T-helper 2 cell treated with Interferon-gamma antibody and Interleukin-4, amounts not matched to agents 5 μg/mL and 100 μg/mL, for 36 hours (primary cell): ENCODE measurements at places on chromosomes 6 and 20.

- no peak for DNase-seq
Measured at GRCh38 chr6:146305092-146305491, 238.5 kb upstream of the RAB32 start.

- DNase-seq, result no peak
Measured at GRCh38 chr20:10508060-10508459, 73.0 kb downstream of the SLX4IP start.

GRCh38 chr6:63546697-63547096 is 25.6 kb upstream of the LOC128125822 start:
- DNase-seq, result no peak

DNA sequence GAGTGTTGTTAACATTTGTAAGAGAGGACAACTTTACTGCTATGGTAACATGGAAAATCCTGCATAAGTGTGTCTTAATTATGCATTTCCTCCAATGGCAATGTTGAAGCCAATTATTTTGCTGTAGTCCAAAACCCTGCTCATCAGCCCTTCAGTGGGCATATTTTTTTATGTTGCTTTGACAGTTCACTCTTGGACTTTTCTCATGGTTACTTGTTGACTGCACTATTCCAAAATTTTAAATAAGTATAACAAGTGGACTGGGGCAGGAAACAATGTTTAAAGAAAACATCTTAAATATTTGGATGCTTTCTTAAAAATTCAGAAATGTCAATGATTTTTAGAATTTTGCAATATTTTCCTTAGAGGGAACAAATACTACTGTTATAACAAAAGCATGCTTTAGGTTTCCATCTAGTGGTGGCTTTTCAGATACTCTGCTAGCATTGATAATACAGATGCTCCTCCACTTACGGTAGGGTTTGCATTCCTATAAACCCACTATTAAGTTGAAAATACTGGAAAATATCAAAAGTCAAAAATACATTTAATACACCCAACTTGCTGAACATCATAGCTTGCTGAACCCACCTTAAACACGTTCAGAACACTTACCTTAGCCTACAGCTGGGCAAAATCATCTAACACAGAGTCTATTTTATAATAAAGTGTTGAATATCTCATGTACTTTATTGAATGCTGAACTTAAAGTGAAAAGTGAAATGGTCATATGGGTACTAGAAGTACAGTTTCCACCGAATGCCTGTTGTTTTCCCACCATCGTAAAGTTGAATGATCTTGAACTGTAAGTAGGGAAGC is 86.4 kb downstream of the ADGRG6 start:
- no peak for DNase-seq

GRCh38 chr20:8242827-8243724 is 111.0 kb downstream of the PLCB1 start:
- DNase-seq, result no peak

GRCh38 chr20:10357061-10357708 is 76.8 kb downstream of the MKKS start:
- no peak for DNase-seq
